DND-41 (cell line): ENCODE measurements at places on chromosomes 12 and 14.
A peak's percentile ranks its signal among the peaks of the same experiment; 100 is the strongest.

DNA sequence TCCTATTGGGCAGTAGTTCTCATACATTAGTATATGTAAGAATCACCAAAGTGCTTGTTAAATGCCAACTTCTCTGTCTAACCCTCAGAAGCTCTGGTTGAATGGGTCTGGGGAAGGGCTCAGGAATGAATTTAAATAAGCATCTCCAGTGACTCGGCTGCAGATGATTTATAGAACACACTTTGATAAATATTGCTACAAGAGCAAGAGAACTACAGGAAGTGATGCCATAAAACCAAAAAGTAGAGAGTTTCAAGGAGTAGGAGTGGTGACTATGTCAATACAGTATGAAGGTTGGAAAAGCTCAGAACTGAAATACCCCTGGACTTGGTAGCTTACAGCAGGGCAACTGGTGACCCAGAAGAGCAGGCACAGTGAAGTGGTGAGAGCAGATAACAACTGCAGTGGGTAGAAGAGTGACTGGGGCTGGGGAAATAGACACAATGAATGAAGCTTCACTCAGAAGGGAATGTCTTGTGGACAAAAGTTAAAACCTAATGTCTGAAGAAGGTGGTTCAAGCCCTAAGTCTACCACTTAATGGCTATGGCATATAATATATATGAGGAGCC, 8.0 kb upstream of the PLEKHA5 start:
- no peak for DNase-seq

- DNase-seq, result peak; percentile 90
These were observed 175.8 kb upstream of the BCL2L14 start for GRCh38 chr12:11894890-11895289.

- no peak for DNase-seq
These were observed 67.2 kb downstream of the GNS start for GRCh38 chr12:64691795-64692583.

DNA sequence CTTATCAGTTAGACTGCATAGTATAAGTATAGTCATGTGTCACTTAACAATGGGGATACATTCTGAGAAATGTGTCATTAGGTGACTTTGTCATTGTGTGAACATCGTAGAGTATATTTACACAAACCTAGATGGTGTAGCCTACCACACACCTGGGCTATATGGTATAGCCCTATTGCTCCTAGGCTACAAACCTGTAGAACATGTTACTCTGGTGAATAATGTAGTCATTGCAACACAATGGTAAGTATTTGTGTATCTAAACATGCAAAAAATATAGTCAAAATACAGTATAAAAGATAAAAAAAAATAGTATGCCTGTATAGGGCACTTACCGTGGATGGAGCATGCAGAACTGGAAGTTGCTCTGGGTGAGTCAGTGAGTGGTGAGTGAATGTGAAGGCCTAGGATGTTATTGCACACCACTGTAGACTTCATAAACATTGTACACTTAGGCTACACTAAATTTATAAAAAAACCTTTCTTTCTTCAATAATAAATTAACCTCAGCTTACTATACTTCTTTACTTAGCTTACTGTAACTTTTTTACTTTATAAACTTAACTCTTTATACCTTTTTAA, 40.3 kb upstream of the ANKS1B start:
- DNase-seq, result no peak

DNA sequence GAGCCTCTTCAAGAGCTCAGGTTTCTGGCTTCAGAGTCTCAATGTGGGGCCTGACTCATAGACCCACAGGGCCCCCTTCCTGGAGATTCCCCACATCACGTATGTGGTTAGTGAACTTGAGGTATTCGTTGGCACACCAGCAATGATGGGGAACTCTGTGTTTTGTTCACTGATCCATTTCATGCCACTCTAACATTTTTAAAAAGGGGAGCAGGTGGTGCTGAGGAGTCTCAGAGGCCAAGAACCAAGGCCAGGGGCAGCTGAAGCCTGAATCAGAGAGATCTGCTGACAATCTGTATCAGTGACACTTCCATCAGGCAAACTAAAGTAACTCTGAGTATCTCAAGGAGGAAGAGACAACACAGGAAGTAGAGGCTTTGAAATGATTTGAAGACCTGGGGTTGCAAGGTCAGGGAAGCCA, 323.4 kb downstream of the VRK1 start:
- peak; percentile 78 for DNase-seq

GRCh38 chr14:62745496-62745895, 299.8 kb downstream of the KCNH5 start:
- no peak for DNase-seq

GRCh38 chr14:31781578-31781977, 220.4 kb downstream of the NUBPL start:
- DNase-seq, result no peak

- DNase-seq, result no peak
These were observed 33.4 kb downstream of the PDZRN4 start for GRCh38 chr12:41221491-41221890.

GRCh38 chr14:23128969-23129758, 10.1 kb upstream of the CEBPE start:
- DNase-seq, result no peak

- DNase-seq, result peak; percentile 24
These were observed 57.9 kb upstream of the PNMA1 start for GRCh38 chr14:73771848-73772638.

GRCh38 chr14:38184132-38184531, 23.6 kb upstream of the SSTR1 start:
- DNase-seq, result no peak

DNA sequence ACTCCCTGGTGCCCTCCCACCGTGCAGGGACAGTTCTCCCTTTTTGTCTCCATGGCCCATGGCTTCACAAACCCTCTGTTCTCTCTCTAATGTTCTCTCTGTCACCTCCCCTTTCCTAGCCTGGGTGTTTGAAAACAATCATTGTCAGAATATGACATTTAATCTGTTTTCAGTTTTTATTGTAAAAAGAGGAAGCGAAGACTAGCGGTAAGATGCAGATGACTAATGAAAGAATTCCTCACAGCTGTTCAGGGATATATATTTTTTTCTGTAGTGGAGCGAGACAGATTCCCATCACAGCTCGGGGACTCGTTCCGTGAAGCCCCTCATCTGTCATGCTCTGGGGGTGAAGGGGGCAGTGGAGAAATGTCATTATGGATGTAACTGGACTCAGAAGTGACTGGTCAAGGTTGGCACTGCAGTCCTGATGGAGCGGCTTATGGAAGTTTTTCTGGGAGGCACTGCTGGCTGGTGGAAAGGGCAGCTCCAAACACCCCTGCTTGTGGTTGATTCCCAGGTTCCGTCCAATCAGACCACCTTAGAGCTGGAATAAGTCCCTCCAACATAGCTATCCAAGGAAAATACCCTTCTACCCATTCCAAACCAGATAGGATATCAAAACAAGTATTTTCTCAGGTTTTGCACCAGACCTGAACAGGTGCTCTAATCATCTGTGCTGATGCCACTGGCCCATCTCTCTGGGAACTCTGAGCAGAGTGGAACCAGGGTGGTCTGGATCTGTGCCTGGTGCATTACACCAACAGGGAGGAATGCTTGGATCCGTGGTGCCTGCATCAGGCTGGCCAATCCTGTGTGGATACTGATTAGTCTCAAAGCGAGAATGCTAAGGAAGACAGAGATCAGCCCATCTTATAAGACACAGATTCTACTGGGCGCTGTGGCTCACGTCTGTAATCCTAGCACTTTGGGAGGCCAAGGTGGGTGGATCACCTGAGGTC, 84.7 kb downstream of the GPATCH2L start:
- DNase-seq, result no peak

GRCh38 chr12:130632642-130633041, 83.5 kb downstream of the RIMBP2 start:
- DNase-seq, result no peak

GRCh38 chr14:55911776-55912175, 206.4 kb upstream of the PELI2 start:
- no peak for DNase-seq

- DNase-seq, result no peak
These were observed 93.9 kb downstream of the DACT1 start for GRCh38 chr14:58731465-58732293.

- no peak for DNase-seq
These were observed 305.6 kb downstream of the RAD51B start for GRCh38 chr14:68124979-68125731.

DNA sequence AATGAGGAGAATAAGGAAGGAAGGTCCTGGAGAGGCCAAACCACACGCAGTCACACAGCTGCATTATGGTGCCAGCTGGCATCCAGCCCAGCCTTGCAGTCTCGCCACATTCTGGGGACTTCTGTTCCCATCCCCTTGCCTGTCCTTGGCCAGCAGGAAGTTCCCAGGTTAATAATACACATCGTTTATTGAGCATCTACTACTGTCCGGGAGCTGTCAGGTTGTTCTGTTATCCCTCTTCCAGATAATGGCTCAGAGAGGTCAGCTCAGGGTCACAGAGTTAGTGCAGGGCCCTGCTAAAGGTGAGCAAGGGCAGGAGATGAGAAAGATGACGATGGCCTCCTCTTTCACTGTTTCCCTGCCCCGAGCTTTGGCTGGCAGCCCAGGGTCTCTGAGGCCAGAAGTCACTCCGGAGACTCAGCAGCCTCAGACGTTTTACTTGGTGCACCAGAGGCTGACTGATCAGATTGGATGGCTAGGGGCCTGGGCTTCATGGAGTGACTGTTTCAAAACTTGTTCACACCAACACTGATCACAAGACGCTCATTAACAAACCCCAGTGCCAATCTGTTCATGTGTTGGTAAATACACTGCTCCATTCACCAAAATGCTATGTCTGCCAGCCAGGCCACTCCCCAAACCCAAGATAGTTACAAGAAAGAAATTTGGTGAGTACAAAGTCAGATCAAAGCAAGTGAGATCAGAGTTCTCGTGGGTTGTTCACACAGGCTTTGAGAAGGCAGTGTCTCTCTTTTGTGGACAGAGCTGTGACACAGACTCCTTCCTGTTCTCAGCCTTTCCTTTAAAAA, 79.2 kb downstream of the B4GALNT3 start:
- DNase-seq, result peak; percentile 61

- no peak for DNase-seq
These were observed 128.3 kb upstream of the STXBP6 start for GRCh38 chr14:25178255-25178654.

DNA sequence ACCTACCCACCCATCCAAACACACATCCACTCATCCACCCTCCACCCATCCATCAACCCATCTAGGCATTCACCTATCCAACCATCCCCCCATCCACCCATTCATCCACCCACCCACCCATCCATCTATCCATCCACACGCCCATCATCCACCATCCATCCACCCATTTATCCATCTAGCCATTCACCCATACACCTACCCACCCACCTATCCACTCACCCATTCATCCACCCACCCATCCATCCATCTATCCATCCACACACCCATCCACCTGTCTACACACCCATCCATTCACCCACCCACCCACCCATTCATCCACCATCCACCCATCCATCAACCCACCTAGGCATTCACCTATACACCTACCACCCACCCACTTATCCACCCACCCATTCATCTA, 72.6 kb upstream of the GALNT9 start:
- no peak for DNase-seq

GRCh38 chr12:85424581-85425348, 144.7 kb downstream of the ALX1 start:
- DNase-seq, result peak; percentile 19

GRCh38 chr12:77062396-77062795, 3.0 kb downstream of the E2F7 start:
- DNase-seq, result no peak

DNA sequence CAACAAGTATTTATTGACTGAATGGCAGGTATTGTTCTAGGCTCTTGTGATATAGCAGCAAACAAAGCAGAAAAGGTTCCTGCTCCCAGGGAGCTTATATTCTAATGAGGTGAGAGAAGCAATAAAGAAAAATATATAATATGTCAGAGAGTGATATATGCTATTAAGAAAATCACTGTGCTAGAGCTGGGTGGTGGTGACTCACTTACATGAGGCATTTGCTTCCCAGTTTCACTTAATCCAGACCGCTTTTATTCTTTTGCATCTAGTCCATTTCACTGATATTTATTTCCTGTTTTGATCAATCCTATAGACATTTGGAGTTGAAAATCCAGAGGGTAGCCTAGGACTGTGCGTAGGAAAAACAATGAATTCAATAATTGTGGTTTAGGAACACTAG, 17.5 kb downstream of the TRHDE start:
- DNase-seq, result no peak

DNA sequence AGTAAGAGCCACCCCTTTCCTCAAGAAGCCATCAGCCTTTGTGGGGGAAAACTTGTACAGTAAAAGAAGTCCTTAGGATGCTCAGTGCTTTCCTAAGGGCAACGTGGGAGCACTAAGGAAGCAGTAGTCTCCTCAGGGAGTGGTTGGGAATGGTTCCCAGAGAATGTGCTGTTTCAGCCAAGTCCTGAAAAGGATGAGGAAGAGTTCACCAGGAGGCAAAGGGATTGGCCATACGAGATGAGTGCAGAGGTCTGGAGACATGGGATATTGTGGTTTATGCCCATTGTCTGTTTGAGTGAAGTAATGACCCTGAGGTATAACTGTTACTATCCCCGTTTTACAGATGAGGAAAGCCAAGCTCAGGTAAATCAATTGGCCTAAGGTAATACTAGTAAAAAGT, 86.0 kb upstream of the ATF1 start:
- DNase-seq, result no peak

DNA sequence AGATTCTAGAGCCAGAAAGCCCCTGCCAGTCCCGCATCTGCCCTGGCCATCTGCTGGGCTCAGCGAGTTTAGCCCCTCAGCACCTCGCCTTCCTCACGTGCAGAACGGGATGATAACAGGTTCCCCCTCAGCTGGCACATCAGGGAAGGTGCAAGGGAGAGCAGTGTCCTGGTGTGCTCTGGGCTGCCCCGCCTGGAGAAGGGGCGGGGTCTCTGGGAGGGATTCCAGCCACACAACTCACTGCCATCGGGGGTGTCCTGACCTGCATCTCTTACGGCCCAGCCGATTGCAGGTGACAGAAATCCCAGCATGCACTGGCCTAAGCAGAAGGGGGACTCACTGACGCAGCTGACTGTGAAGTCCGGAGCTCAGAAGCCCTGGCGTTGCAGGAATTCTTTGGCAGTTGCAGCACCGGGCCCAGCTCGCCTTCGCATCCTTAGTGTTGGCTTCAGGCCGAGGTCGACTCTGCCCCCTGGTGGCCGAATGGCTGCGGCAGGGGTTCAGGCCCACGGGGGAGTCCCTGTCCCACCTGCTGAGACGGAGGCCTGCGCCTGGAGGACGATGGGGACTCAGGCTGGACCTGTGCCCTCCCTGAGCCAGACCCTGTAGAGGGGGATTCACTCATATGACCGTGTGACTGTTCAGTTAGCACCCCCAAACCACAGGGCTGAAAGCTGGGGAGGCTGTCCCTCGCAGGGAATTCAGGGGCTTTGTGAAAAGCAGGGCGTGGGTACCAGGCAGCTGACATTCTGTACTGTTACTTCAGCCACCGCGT, 178.6 kb downstream of the ADGRD1 start:
- peak; percentile 62 for DNase-seq

- no peak for DNase-seq
These were observed 19.7 kb downstream of the SLC41A2 start for GRCh38 chr12:104938371-104938770.

- no peak for DNase-seq
These were observed 106.1 kb downstream of the ZFP36L1 start for GRCh38 chr14:68686724-68687123.
